LHCN-M2 (cell line): ENCODE measurements at places on chromosomes 1 and 21. TPM values are rescaled to one million over a fixed set of nuclear protein-coding genes. Genes with fewer than 3 reads are reported as not detected.

DNA sequence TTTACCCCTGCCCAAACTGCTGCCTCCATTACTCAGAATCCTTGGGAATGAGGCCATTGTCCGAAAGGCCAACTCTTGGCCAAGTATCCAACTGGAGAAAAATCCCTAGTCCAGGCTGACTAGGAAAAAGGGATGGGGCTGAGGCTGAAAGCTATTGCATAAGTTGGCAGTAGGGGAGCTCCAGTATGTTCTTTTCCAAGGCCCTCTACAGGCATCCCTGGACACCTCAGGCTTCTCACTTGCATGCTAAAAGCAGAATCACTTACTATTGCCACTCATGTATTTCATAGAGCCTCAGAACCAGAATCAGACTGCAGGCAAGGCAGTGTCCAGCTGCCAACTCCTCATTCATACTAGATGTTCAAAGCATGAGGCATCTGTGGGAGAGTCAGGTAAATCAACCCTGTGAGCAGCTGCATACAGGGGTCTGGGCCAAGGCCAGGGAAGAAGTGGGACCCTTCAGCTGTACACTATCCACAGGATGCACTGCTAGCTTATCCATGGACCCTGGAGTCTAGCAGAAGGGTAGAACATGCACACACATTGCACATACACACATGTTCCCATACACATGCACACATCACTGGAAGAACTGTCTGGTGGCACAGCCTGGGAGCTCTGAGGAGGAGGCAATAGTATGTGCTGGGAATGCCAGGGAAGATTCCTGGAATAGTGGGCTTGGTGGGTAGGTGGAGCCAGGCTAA, 195.3 kb downstream of the C1orf94 start:
- no peak for DNase-seq

GRCh38 chr1:52571783-52572182, 18.9 kb upstream of the TUT4 start:
- DNase-seq: peak; percentile 59

GRCh38 chr1:23585321-23586022, 26.2 kb upstream of the ID3 start:
- DNase-seq: peak; percentile 97

- DNase-seq: peak; percentile 89
Observed at GRCh38 chr1:234599617-234600417, 10.2 kb downstream of the IRF2BP2 start.

SLC45A1 gene
- 4.0 and 4.2 TPM in 2 replicates for total RNA-seq
